ENCODE measurements at places on chromosomes 7 and 10.

DNA sequence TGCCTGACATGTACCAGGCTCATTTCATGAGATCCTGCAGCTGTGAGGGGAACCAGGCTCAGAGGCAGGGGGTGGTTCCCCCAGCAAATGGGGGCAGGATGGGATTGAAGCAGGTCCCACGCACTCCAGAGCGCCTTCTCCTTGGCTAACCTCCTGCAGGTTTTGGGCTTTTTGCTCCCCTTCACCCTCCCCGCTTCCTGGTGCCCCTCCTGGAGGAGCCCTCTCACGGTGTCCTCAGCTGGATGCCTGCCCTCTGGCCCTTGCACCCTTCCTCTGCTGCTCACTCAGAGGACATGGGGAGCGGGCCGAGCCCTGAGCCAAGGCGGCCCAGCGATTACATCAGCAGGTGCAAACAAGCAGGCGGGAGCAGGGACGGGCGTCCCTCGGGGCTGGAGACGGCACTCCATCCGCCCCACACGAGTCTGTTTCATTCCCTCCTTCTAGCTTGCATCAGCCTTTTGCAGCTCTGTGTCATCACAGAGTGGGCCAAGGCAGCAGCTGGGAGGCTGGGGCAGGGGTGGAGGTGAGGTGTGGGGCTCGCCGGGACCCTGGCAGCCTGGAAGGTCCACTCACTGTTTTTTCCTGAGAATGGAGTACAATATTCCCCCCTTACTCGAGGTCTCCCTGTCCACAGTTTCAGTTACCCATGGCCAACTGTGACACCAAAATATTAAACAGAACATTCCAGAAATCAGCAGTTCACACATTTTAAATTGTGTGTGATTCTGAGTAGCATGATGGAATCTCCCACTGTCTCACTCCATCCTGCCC is 52.7 kb upstream of the SLC29A3 start:
- DNase-seq: no peak

- no peak for DNase-seq
Measured at GRCh38 chr10:42933448-42934340, 143.2 kb upstream of the RET start.

DNA sequence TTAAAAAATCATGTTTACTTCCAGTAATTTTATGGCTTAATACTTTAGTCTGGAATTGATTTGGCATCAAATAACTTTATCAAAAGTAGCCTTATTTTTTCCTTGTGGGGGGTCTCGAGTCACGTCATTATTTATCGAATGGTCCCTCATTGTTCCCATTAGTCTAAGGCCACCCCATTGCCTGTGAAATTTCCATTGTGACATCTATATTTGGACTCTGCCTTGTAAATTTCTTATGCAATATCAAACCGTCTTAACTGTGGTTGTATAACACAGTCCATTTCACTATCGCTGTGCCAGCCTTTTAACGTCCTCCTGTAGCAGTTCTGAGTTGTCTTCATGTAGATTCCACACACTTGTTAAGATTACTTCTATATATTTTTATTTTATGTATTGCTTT is 103.9 kb upstream of the RET start:
- no peak for DNase-seq

DNA sequence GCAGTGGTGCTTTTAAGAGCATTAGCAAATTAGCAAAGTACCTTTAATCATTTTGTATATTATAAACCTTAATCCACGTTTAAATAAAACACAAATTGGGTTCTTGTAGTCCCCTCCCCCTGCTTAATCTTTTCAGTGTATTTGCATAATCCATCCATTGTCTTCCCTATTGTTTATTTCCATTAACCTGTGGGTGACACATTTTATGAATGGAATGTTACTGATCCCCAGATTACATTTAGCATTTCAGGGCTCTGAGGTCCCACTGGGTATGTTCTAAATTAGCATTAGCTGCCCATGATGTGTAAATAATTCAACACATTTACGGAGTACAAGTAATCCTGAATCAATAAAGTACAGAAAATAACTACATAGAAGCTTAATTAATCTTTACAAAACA is 138.4 kb upstream of the FEZF1 start:
- DNase-seq: no peak

DNA sequence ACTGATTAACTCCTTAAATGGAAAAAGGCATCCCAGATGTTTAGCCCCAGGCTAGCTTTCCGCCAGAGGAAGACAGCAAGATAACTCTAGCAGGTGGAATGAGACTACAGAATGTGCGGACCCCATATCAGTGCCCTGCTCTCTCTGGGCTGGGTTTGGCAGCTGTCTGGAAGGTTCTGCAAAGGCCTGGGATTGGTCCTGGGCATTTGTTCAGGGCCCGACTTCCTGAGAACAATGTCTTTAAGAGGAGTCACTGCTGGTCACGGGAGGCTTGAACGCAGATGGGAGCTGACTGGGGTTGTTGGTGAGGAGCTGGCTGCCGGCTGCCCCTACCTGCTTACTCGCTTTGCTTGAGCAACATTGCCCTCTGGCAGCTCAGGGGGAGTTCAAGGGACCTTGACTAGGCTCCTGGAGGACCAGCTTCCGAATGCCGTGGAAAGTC is 130.6 kb upstream of the BTBD16 start:
- DNase-seq: no peak

- no peak for DNase-seq
Measured at GRCh38 chr10:62231371-62231770, 37.3 kb downstream of the RTKN2 start.

DNA sequence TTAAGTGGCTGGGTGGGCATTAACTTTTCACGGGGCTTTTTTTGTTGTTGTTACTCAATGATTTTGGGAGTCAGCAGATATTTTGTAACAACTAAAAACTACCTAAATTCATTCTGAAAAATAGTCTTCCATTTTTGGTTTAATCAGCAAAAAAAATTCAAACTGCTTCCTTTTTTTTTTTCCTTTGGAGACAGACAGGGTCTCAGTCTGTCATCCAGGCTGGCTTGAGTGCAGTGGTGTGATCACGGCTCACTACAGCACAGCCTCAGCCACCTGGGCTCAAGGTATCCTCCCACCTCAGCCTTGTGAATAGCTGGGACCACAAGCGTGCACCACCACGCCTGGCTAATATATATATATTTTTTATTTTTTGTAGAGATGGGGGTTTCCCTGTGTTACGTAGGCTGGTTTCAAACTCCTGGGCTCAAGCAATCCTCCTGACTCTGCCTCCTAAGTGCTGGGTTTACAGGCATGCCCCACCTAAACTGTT is 36.5 kb downstream of the SKIDA1 start:
- no peak for DNase-seq

GRCh38 chr10:131676046-131676799 is 224.6 kb upstream of the PPP2R2D start:
- no peak for DNase-seq

All from esophagus squamous epithelium (tissue), 5 donors.